NCI-H446 (cell line): ENCODE measurements at places on chromosomes 2 and 18.

DNA sequence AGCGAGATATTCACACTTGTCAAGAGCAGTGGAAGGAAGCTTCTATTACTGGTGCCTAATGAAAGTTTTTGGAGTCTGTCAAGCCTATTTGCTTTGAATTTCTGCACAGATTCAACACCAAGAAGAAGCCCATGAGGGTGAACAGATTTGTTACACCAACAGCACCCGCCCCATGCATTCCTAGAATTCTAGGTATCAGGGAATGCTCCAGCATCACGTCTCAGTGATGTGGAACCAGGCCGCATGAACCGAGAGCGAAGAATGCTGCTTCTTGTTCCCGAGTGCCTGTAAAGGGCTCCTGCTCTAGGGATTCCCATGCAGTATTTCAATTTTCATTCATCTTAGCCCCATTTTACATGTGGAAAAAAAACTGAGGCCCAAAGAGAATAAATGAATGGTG lies 69.7 kb downstream of the KCNF1 start:
- no peak for DNase-seq

DNA sequence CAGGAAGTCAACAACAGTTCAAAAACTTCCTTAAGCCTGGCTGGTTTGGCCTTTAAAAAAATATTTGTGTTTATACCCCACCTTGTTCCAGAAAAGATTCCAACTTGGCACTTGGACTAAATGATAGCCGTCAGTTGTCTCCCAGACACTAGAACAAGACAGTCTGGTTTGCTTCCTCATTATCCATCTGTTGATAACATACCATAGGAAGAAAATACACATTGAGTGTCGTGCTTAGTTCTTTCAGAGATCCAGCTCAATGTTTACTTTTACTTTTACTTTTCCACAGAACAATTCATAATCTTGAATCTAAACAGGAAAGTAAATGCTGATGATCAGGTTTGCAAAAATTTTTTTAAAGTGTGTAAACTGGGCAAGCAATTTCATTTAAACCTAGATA lies 2.4 kb upstream of the VPS54 start:
- DNase-seq: no peak

DNA sequence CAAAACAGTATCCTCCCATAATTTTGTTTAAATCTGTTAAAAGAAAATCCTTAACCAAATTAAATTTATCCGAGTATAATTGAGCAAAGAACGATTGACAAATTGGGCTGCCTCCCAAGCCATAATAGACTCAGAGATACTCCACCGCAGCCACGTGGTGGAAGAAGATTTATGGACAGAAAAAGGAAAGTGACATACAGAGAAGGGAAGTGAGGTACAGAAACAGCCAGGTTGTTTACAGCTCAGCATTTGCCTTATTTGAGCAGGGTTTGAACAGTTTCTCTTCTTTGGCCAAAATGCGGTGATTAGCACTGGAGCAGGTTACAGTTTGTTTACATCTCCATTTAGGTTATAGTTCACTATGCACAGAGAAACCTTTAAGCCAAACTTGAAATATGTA lies 60.8 kb downstream of the KYNU start:
- no peak for DNase-seq

GRCh38 chr2:17637131-17637906 lies 96.8 kb downstream of the VSNL1 start:
- DNase-seq: no peak

- no peak for DNase-seq
These were observed 8.9 kb downstream of the GAREM1 start for GRCh38 chr18:32461709-32462272.

DNA sequence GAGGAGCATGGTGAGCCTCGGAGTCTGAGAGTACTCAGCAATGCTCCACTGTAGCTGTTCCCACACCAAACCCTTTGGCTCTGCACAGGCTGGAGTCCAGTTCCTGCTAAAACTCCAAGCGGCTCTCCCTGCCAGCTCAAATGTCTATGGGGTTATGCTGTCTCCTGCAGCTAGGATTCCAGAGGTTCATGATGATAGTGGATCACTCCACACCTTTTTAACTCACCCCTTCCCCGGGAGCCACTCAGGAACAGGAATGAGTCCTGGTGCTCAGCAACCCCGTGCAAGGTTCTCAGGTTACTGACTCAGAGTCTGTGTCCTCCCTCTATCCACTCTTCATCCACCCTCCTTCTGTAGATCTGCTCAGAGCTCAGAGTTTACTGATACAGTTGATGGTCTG lies 410.0 kb downstream of the CDH19 start:
- no peak for DNase-seq
